ENCODE measurements at places on chromosomes 5 and 9. TPM values are rescaled to one million over a fixed set of nuclear protein-coding genes. Genes with fewer than 3 reads are reported as not detected.

The PCDHGB5 gene
- 0.82 TPM for polyA plus RNA-seq

The TAS2R1 gene
- polyA plus RNA-seq = not detected

GRCh38 chr5:80468131-80468530 lies 19.8 kb upstream of the FAM151B start:
- no peak for DNase-seq

GRCh38 chr9:131203431-131204218 lies 72.7 kb downstream of the FAM78A start:
- DNase-seq = no peak

DNA sequence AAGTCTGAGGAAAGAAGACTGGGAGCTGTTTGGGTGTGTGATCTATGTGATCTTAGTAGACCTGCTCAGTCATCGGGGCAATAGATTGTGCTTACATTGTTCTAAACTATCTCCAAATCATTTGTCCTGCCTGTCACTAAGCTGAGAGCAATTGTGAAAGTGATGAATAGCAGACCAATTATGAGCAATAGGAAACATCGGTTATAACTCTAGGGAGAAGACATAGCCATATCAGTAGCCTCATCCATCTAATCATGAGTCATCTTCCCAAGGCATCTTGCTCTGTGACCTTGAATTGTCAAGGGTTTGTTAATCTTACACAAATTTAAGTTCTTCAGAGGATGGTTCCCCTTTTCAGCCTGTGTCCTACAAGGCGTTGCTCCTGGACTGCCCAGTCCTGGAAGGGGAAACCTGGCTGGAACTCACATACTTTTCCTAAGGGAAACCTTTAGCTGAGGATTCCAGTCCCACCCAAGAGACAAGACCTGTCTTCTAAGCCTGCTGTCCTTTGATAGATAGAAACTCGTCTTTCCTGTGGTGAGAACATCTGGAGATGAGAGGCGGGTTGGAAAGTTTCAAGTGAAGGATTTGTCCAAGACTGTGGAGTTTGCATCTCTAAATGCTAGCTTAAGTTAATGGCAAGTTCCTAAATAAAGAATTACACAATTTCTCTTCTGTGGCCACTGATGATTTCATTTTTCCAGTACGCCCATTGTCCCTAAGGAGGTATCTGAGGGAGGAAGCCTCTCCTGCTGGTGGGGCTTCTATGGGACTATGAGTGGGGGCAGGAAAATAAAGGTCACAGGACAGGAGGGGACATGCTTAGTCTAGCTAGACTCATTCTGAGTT lies 53.9 kb upstream of the TRIM32 start:
- DNase-seq = no peak

DNA sequence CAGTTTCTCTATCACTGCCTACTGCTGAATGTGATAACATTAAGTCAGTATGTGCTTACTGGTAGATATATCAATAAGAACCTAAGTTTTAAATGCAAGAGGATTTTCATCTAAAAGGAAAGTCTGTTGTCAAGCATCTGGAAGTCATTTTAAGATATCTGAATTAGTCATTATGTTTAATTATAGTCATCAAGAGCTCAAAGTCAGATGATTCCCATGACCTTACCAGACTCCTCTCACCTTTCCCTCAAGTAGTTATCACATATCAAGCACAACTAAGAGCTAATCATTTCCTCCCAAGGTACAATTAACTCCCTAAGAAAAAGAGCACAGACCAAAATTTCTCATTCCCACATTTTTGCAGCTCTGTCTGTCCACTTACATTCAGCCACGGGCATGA lies 45.5 kb downstream of the PUM3 start:
- no peak for DNase-seq

DNA sequence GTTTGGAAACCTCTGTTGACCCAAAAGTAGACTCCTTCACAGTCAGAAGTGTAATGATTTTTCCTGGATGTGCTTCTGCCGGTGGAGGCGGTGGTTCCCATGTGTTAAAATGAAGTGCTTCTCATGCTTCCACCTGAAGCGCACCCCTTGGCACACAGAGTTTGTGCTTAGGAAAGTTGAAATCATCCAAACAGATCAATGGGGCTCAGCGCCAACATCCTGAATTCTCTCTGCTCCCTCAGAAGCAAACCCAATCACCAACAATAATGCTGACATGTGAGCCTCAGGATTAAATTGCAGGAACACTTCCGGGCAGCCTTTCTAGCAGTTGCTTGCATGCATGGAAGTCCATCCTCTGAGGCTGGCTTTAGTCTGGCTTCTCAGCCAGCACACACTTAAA lies 71.0 kb downstream of the MED10 start:
- DNase-seq = no peak

GRCh38 chr9:18805386-18805785 lies 227.6 kb downstream of the SAXO1 start:
- DNase-seq = no peak

- no peak for DNase-seq
These were observed 484.0 kb downstream of the PRDM9 start for GRCh38 chr5:23991406-23991805.

DNA sequence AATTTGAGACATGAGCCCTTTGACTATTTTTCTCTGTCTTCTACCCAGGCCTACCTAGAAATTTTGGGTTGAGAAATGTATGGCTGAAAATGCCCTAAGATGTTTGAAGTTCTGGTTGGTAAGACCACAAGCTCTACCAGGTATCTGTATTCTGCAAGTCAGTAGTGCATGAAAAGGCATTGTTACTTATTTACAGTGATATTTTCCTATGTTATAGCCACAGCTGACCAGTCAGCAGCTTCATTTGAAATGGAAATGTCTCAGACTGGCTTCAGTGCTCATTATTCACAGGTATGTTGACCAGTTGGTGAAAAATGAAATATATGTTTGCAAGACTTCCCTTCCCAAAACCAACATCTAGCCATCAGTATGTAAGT lies 91.9 kb upstream of the ITGA2 start:
- no peak for DNase-seq

- DNase-seq = no peak
These were observed 105.6 kb upstream of the ELL2 start for GRCh38 chr5:96067251-96067650.

Data from kidney (tissue), 22 donors.